ENCODE measurements at places on chromosomes 11 and 22. TPM values are rescaled to one million over a fixed set of nuclear protein-coding genes. Genes with fewer than 3 reads are reported as not detected.

DNA sequence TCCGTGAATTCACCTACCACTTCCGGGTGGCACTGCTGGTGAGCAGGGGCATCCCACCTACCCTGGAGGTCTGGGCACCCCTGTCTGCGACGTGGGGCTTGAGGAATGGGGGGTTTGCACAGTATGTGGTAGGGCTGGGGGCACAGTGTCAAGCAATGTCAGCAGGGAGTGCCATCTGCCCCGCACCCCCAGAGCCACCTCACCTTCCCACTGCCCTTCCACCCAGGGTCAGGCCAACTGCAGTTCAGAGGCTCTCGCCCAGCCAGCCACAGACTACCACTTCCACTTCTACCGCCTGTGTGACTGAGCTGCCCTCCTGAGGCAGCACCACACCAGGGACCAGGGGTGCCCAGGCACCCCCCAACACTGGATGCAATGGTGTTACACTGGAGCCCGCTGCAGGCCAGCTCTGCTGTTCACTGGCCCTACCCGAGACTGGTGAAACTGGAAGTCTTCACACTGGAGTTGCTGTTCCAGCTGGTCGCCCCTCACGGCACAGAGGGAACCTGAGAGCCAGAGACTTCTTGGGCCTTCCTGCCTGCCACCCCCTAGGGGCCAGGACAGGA lies 6.5 kb downstream of the TMEM258 start:
- H3K27ac ChIP-seq: no peak overlapping the region
- no peaks in the 10 kb centered on the region for H3K27me3 ChIP-seq
- no peak for DNase-seq
- H3K36me3 ChIP-seq: peaks cover 10% of the 10 kb centered on the region

DNA sequence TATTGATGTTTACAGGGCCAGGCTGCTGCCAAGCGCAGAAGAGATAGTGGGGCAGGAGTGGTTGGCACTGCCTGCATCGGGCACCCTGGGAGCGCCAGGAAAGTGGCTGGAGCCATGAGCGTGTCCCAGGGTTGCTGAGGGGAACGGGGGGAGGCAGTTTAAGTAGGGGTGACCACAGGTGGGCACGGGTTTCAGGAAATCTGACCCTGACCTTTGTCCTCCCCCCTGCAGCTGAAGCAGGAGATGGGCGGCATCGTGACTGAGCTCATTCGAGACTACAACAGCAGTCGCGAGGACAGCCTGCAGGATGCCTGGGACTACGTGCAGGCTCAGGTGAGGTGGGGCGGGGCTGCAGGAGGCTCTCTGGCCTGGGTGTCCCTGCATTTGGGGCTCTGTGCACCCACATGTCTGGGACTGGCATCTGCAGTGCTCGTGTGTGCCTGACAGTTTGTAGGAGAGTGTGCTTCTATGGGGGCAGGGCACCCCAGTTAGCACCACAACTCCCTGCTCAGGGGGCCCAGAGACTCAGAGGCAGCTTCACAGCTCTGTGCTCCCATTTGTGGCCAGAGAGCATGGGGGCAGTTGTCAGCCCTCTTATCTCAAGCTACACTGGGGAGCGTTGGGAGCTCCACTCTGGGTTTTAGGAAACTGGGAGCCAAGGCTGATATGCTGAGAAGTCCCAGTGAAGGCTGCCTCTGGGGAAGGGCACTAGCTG lies 49.7 kb downstream of the CD82 start:
- H3K36me3 ChIP-seq: no peaks in the 10 kb centered on the region
- no peaks in the 10 kb centered on the region for H3K4me1 ChIP-seq
- no peak overlapping the region for H3K27ac ChIP-seq
- no peak overlapping the region for H3K4me3 ChIP-seq
- DNase-seq: no peak

GRCh38 chr11:57354699-57355098 lies 16.5 kb downstream of the P2RX3 start:
- no peak overlapping the region for H3K4me3 ChIP-seq
- no peaks in the 10 kb centered on the region for H3K4me1 ChIP-seq
- H3K27me3 ChIP-seq: no peaks in the 10 kb centered on the region
- H3K36me3 ChIP-seq: no peaks in the 10 kb centered on the region

DNA sequence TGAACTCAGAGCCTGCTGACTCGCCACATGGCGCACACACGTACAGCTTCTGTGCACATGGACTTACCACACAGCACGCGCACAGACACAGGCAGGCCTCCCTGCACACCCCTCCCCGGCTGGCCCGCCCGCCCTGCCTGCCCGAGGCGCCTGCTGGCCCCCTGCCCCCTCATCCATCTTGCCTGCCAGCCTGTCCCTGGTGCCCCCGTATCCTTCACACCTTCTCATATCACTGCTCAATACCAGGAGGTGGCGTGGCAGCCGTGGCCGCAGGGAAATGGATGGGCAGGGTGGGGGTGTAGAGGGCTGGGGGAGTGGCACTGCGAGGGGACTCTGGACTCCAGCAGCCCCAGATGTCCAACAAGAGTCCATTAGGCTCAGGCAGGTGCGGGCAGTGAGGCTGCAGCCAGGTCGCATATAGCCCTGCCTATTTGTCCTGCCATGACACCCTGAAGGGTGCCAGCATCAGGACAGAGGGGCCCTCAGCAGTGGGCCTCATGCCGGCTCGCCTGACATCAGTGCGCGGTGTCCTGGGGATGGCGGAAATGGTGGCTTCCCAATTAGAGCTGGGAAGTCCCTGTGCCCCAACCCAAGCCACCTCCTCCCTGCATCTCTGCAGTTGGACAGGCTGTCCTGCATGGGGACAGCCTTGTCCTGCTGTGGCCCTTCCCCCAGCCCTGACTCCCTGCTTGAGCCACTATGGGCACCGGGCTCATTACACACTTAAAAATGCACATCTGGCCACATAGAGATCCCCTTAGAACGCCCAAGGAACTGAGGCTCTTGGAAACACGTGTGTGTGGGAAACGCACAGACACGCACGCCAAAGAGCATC lies 2.0 kb upstream of the TBX10 start:
- no peak for DNase-seq
- H3K27ac ChIP-seq: no peak overlapping the region

- H3K27me3 ChIP-seq: no peaks in the 10 kb centered on the region
- no peak overlapping the region for H3K27ac ChIP-seq
- H3K36me3 ChIP-seq: no peaks in the 10 kb centered on the region
- no peaks in the 10 kb centered on the region for H3K4me1 ChIP-seq
- no peak for DNase-seq
These were observed 8.2 kb upstream of the YWHAH start for GRCh38 chr22:31935961-31936635.

GRCh38 chr22:35681454-35682052 lies 33.3 kb downstream of the APOL6 start:
- H3K4me3 ChIP-seq: no peak overlapping the region
- H3K27me3 ChIP-seq: no peaks in the 10 kb centered on the region
- no peaks in the 10 kb centered on the region for H3K4me1 ChIP-seq
- H3K27ac ChIP-seq: no peak overlapping the region

- H3K36me3 ChIP-seq: no peaks in the 10 kb centered on the region
- H3K4me1 ChIP-seq: no peaks in the 10 kb centered on the region
These were observed 112.7 kb downstream of the SHANK2 start for GRCh38 chr11:71139516-71140205.

The UPK3A gene
- not detected for polyA plus RNA-seq

The C11orf87 gene
- polyA plus RNA-seq: not detected

The AIFM3 gene
- polyA plus RNA-seq: 4.4 TPM

The OR52E6 gene
- not detected for polyA plus RNA-seq

The BCO2 gene
- 6.9 TPM for polyA plus RNA-seq

The ANKK1 gene
- 0.19 TPM for polyA plus RNA-seq

The OR5A1 gene
- not detected for polyA plus RNA-seq

The SYT13 gene
- polyA plus RNA-seq: 16.4 TPM
